ENCODE measurements at places on chromosomes 11 and 22. TPM values are rescaled to one million over a fixed set of nuclear protein-coding genes. Genes with fewer than 3 reads are reported as not detected.

GRCh38 chr22:44583854-44584253 lies 85.8 kb upstream of the RTL6 start:
- DNase-seq: no peak

DNA sequence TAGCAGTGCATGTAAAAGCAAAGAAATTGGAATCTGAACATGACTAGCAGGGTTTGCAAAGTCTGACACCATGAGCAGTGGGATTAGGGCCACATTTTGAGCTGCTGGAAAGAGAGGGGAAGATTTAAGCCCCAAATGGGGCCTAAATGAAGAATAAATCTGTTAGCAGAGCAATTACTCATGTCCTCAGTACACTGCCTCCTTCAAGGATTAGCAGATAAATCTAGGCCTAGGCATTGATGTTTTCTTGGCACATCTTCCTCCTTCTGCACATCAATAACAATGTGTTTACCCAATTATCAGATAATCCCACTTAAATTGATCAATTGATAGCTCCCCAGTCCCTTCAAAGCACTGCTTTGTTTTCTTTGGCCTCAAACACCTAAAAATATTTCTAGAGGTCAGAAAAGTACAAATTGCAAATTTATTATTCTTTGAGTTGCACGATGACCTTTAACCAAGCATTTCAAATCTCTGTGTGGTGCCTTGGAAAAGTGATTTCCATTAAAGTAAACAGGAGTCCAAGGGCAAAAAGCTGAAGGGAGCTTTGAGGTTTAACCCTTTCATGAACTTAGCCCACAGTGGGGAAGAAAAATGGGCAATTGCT lies 514.7 kb upstream of the CHORDC1 start:
- no peak for DNase-seq

DNA sequence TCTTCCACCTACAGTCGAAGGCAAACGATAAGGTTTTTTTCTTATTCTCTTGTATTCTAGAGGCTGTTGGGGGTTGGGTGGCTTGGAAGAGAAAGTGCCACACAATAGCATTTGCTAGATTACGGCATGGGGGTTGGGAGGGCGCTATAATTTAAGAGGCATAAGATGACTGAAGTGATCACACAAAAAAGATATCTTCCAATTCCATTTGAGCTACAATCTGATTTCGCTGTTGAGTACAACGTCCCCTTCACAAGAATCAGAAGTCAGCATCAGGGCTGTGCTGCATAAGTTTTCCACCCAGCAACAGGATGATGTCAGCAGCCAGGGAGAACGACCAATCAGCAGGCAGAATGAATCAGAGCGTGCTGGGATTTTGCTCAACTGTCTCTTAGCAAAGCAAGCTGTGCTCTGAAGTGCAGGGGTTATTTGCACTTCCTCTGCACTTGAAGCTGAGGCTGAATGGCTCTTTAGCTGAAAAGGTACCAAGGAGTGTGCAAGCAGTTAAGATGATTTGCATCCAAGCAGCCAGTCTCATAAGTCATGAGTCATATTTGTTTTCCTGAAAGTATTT lies 23.2 kb upstream of the SESN3 start:
- peak; percentile 30 for DNase-seq

Gene TRIM51
- polyA plus RNA-seq: not detected

Measured in BJ (cell line).